ENCODE measurements at places on chromosomes 12 and 14.

- no peaks in the 10 kb centered on the region for H3K4me1 ChIP-seq
- no peaks in the 10 kb centered on the region for H3K27me3 ChIP-seq
- H3K27ac ChIP-seq: no peak overlapping the region
- no peak overlapping the region for H3K4me3 ChIP-seq
Observed at GRCh38 chr12:108457006-108457733, 57.9 kb upstream of the FICD start.

- DNase-seq: no peak
- H3K4me3 ChIP-seq: no peak overlapping the region
- no peaks in the 10 kb centered on the region for H3K4me1 ChIP-seq
- H3K27me3 ChIP-seq: no peaks in the 10 kb centered on the region
- no peak overlapping the region for H3K27ac ChIP-seq
Observed at GRCh38 chr12:121560392-121561008, 20.3 kb downstream of the KDM2B start.

- H3K4me1 ChIP-seq: no peaks in the 10 kb centered on the region
- H3K36me3 ChIP-seq: no peaks in the 10 kb centered on the region
- DNase-seq: no peak
Observed at GRCh38 chr14:26286081-26286912, 311.5 kb downstream of the NOVA1 start.

DNA sequence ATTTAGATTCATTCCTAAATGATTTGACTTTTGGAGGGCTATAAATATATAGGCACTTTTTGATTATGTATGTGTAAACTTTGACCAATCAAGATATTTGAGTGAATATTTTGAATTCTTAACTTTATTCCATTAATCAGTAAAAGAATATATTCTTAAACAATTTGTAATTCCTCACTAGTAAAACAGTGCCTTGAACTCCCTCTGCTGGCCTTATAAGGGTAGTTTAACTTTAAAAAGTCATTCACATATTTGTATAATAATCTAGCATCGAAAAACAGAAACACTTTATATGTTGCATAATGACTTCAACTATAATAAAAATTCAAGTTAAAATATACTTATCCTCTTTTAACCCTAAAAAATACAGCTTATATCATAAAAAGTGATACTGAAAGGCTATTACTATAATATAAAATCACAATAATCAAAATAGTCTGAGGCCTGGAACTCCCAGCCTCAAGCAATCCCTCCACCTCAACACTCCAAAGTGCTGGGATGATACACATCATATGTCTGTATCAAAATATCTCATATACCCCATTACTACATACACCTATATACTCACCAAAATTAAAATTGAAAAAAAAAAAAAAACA lies 31.2 kb downstream of the CCDC59 start:
- H3K4me3 ChIP-seq: no peak overlapping the region
- H3K36me3 ChIP-seq: no peaks in the 10 kb centered on the region
- no peak for DNase-seq
- H3K27ac ChIP-seq: no peak overlapping the region
- no peaks in the 10 kb centered on the region for H3K4me1 ChIP-seq

- H3K4me3 ChIP-seq: no peak overlapping the region
- no peak for DNase-seq
- H3K4me1 ChIP-seq: no peaks in the 10 kb centered on the region
Observed at GRCh38 chr14:85310491-85311272, 219.3 kb upstream of the FLRT2 start.

DNA sequence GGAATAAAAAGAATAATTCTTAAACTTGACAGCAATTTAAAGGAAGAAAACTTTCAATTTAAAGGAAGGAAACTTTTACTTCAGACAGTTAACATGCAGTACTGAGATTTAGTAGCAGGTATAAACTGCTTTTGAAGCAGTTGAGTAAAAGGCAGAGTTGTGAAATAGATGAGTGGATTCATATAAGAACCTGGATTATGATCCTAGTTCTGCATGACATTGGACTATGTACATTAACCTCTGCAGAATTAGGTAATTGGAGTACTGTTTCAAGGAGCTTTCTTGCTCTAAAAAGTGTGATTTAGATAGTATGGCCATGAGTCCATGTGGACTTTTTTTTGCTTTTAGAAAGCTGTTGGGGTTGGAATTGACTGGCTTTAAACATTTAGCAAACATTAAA lies 29.7 kb downstream of the ATP2A2 start:
- no peak for DNase-seq
- H3K27ac ChIP-seq: peak overlapping the region; percentile 13
- H3K27me3 ChIP-seq: no peaks in the 10 kb centered on the region
- peaks cover 1% of the 10 kb centered on the region for H3K36me3 ChIP-seq

DNA sequence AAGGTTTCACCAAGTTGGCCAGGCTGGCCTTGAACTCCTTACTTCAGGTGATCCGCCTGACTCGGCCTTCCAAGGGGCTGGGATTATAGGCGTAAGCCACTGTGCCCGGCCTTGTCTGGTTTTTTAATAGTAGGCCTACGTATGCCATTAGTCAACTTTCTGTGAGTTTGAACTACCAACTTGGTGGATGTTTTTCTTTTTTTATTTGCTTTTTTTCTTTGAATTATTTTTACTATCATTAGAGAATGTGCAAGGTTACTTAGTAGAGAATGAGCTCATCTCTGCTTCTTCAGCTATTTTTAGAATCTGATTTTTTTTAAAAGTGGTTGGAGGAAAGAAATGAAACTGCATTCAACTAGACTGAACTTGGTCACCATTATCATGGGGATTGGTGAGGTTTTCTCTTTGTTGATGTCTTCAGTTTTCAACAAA lies 51.4 kb downstream of the HMGA2 start:
- H3K4me3 ChIP-seq: no peak overlapping the region
- no peak for DNase-seq
- H3K4me1 ChIP-seq: no peaks in the 10 kb centered on the region
- H3K27me3 ChIP-seq: no peaks in the 10 kb centered on the region
- H3K36me3 ChIP-seq: no peaks in the 10 kb centered on the region

GRCh38 chr12:77435446-77436091 lies 370.2 kb upstream of the E2F7 start:
- no peak overlapping the region for H3K27ac ChIP-seq
- DNase-seq: no peak
- no peaks in the 10 kb centered on the region for H3K4me1 ChIP-seq

DNA sequence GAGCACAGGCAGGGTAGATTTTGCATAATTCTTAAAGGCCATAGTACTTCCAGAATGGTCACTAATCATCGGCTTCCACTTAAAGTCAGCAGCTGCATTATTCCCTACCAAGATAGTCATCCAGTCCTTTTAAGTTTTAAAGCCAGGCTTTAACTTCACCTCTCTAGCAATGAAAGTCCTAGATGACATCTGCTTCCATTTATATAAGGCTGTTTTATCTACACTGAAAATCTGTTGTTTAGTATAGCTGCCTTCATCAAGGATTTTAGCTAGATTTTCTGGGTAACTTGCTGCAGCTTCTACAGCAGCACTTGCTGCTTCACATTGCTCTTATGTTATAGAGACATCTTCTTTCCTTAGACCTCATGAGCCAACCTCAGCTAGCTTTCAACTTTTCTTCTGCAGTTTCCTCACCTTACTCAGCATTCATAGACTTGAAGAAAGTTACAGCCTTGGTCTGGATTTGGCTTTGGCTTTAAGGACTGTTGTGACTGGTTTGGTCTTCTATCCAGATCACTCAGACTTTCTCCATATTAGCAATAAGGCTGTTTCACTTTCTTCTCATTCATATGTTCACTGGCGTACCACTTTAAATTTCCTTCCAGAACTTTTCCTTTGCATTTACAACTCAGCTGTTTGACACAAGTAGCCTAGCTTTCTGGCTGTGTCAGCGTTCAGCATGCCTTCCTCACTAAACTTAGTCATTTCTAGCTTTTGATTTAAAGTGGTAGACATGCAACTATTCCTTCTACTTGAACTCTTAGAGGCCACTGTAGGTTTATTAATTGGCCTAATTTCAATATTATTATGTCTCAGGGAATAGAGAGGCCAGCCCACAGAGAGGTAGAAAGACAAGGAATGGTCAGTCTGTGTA lies 209.9 kb upstream of the GARIN2 start:
- DNase-seq: no peak
- no peaks in the 10 kb centered on the region for H3K4me1 ChIP-seq
- H3K27me3 ChIP-seq: no peaks in the 10 kb centered on the region
- H3K36me3 ChIP-seq: no peaks in the 10 kb centered on the region
- H3K27ac ChIP-seq: no peak overlapping the region
- H3K4me3 ChIP-seq: no peak overlapping the region

DNA sequence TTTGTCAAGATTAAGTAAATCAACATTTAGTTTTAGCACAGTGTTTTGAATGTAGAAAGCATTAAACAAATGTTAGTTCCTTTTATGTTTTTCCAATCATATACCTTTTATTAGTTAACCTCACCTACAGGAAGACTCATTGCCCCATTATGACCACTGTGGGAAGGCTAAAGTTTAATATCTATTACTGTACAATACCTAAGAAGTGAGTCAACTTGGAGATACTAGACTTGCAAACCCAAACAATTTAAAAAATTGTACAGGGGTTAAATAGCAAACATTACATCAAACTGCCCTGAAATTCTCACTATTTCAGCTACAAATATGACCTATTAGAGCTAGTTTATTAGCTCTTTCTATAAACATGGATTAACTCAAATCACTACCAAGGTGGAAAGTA lies 8.6 kb upstream of the G2E3 start:
- DNase-seq: no peak
- H3K27me3 ChIP-seq: no peaks in the 10 kb centered on the region
- no peak overlapping the region for H3K27ac ChIP-seq

DNA sequence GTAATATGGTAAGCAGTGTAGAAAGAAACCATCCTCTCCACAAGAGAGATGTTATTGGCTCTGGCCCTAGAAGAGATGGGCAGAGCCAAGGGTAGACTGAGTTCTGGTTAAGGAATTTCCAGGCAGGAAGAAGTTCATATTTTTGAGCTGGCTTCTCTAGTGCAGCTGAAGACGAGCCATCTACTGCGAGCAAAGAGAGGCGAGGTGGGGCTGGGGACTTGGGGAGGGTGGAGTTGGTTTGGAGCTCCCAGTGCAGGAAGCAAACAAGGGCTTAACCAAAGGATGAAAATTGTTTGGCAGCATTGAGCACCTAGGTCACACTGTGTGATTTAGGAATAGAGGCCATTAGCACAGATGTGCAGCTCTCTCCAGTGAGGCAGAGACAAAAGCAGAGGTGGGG lies 239.6 kb downstream of the ZFP36L1 start:
- H3K4me3 ChIP-seq: no peak overlapping the region
- no peaks in the 10 kb centered on the region for H3K36me3 ChIP-seq
- no peak overlapping the region for H3K27ac ChIP-seq
- H3K27me3 ChIP-seq: no peaks in the 10 kb centered on the region

DNA sequence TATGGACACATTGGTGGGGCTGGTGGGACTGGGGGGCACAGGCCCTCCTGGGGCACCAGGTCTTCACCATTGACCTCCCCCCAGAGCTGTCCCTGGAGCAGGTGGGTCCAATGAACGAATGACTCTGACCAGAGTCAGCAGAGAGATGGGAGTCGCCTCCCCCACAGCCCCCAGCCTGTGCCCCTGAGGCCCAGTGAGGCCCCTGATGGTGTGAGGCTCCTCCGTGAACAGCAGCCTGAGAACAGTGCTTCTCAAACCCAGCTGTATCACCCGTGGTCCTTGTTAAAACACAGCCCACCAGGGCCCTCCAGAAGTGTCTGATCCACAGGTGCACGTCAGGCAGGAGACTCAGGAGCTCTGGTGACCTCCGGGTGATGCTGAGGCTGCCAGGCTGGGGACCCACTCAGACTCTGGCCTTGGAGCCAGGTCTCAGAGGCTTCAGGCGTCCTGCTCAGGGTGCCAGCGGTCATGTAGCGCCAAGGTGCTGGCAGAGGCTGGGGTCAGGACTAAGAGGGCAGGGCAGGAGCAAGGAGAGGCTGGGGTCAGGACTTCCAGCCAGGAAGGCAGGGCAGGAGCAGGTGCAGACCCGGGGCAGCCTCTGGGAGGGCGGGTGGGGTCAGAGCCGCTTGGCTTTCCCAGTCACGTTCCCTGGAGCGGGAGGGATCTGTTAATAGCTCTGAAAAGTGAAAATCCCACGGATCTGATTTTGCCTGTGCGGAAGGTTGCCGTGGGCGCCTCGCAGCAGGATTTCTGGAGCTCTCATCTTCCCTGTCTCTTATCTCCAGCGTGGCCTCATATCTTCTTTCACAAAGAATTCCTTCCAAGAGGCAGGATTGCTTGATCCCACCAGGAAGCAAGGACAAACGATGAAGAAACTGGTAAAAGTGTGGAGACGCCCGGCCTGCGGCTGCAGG lies 35.0 kb downstream of the GALNT9 start:
- H3K36me3 ChIP-seq: no peaks in the 10 kb centered on the region
- no peaks in the 10 kb centered on the region for H3K4me1 ChIP-seq
- no peak overlapping the region for H3K4me3 ChIP-seq

- H3K4me1 ChIP-seq: peaks cover 52% of the 10 kb centered on the region
- H3K27me3 ChIP-seq: peaks cover 39% of the 10 kb centered on the region
- H3K4me3 ChIP-seq: no peak overlapping the region
- no peak for DNase-seq
- H3K27ac ChIP-seq: no peak overlapping the region
Observed at GRCh38 chr14:60651086-60651795, 2.0 kb upstream of the SIX1 start.

- H3K4me3 ChIP-seq: no peak overlapping the region
- no peaks in the 10 kb centered on the region for H3K4me1 ChIP-seq
- H3K36me3 ChIP-seq: no peaks in the 10 kb centered on the region
- no peak for DNase-seq
Observed at GRCh38 chr12:82757059-82757458, 70.4 kb downstream of the TMTC2 start.

- no peak overlapping the region for H3K27ac ChIP-seq
- peaks cover 17% of the 10 kb centered on the region for H3K4me1 ChIP-seq
- no peak overlapping the region for H3K4me3 ChIP-seq
- no peaks in the 10 kb centered on the region for H3K36me3 ChIP-seq
Observed at GRCh38 chr12:39935839-39936238, 170.0 kb downstream of the SLC2A13 start.

GRCh38 chr12:119693511-119693910 lies 25.6 kb downstream of the PRKAB1 start:
- no peaks in the 10 kb centered on the region for H3K27me3 ChIP-seq
- H3K27ac ChIP-seq: no peak overlapping the region
- H3K4me3 ChIP-seq: no peak overlapping the region
- no peak for DNase-seq

GRCh38 chr14:45065956-45066355 lies 18.0 kb upstream of the PRPF39 start:
- no peak for DNase-seq
- no peak overlapping the region for H3K27ac ChIP-seq
- H3K4me3 ChIP-seq: no peak overlapping the region
- H3K27me3 ChIP-seq: no peaks in the 10 kb centered on the region

- no peak overlapping the region for H3K27ac ChIP-seq
- H3K36me3 ChIP-seq: peaks cover 81% of the 10 kb centered on the region
- no peaks in the 10 kb centered on the region for H3K4me1 ChIP-seq
Observed at GRCh38 chr12:9096563-9097176, 19.0 kb downstream of the A2M start.

- H3K36me3 ChIP-seq: no peaks in the 10 kb centered on the region
- no peak overlapping the region for H3K27ac ChIP-seq
- H3K27me3 ChIP-seq: no peaks in the 10 kb centered on the region
- DNase-seq: no peak
- no peak overlapping the region for H3K4me3 ChIP-seq
- H3K4me1 ChIP-seq: no peaks in the 10 kb centered on the region
Observed at GRCh38 chr14:67581643-67582042, 18.4 kb downstream of the PIGH start.

All from liver (tissue), 10 donors.